NCI-H146 (cell line): ENCODE measurements at places on chromosomes 12 and 14.

GRCh38 chr14:87994974-87995373 lies 2.0 kb upstream of the GALC start:
- no peak for DNase-seq

DNA sequence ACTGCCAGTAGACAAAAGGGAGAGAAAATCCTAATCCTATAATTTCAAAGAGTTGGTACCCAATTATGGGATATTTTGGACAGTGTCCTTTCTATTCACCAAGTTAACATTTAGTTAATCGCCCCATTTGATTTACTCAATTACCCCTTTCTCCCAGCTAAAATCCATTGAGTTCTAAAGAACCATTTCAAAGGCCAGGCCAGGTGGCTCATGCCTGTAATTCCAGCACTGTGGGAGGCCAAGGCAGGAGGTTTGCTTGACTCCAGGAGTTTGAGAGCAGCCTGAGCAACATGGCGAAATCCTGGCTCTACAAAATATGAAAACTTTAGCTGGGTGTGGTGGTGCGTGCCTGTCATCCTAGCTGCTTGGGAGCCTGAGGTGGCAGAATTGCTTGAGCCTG lies 5.5 kb upstream of the GPR19 start:
- DNase-seq = peak; percentile 43

- no peak for DNase-seq
Measured at GRCh38 chr12:58916161-58916621, 4.1 kb downstream of the LRIG3 start.

- no peak for DNase-seq
Measured at GRCh38 chr12:123021688-123022604, 41.5 kb downstream of the ARL6IP4 start.

DNA sequence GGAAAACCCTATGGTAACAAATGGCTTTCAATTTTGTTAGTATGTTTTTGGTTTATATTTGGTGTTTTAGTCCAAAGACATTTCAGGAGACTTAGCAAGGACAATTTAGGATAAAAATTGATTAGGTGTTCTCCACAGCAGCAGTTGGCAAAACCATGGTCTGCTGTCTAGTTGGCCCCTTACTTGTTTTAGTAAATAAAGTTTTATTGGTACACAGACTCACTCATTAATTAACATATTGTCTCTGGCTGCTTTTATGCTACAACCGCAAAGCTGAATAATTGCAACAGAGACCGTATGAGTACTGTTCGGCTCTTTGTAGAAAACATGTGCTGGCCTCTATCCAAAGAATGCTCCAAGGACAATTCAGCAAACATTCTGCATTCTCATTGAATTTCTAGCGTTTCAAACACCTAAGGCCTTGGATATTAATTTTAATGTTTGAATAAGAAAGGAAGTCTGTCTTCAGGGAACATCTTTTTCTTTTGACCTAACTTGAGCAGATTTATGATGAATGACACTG lies 77.7 kb downstream of the CCDC92 start:
- no peak for DNase-seq

DNA sequence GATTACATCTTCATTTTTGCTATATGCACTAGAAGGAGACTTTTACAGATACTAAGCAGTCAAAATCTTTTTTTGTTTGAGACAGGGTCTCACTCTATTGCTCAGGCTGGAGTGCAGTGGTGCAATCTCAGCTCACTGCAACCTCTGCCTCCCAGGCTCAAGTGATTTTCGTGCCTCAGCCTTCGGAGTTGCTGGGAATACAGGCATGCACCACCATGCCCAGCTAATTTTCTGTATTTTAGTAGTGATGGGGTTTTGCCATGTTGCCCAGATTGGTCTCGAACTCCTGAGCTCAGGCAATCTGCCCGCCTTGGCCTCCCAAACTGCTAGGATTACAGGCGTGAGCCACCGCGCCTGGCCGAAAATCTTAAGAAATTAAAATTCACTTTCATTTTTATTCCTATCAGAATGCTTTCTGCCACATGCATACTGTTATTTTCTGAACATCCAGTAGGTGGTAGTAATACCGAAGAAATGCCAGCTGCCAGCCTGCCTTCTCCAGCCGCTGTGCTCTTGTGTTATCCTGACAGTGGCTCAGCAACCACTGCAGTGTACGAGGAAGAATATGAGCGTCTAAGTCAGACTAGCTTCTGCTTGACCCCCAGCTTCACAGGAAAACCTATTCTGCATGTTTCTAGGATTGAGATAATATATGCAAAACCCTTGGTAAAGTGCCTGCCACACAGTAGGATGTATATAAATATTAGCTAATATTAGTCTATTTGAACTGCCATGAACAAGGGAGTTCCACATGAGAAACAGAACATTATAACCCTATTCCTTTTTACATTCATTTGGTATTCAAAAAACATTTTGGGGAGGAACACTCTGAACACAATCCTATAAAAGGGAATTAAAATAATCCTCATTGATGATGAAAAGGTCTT lies 54.2 kb downstream of the RPAP3 start:
- peak; percentile 64 for DNase-seq

DNA sequence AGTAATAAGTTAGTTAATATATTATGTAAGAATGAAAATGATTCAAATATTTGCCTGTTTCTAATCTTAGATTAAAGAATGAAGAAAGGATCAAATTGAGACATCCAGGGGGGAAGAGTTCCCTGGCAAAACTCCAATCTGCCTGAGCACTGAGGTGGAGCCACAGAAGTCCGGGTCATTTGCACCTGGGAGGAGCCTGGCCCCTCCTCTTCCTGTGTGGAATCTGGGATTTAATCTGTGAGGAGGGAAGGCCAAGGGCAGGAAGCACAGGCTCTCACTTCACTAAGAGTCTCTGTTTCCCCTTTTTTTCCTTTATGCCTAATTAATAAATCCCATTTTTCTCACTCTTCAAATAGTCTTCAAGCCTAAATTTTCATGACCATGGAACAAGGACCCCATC lies 599.5 kb downstream of the FLRT2 start:
- DNase-seq = no peak

DNA sequence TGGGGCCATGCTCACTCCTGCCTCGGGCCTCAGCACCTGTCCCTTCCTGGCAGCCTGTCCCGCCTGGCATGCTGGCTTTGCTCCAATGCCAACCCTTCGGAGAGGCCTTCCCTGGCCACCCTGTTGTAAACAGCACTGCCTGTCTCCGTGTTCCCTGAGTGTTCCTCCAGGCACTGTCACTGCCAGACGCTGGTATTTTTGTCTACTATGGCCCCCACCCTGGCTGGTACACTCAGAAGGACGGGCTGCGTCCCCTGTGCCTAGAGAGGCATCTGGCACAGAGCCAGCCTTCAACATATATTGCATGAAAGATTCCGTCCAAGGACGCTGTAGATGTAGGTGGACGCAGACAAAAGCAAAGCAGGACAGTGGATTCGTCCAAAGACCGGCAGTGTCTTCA lies 2.7 kb upstream of the ASPG start:
- no peak for DNase-seq

DNA sequence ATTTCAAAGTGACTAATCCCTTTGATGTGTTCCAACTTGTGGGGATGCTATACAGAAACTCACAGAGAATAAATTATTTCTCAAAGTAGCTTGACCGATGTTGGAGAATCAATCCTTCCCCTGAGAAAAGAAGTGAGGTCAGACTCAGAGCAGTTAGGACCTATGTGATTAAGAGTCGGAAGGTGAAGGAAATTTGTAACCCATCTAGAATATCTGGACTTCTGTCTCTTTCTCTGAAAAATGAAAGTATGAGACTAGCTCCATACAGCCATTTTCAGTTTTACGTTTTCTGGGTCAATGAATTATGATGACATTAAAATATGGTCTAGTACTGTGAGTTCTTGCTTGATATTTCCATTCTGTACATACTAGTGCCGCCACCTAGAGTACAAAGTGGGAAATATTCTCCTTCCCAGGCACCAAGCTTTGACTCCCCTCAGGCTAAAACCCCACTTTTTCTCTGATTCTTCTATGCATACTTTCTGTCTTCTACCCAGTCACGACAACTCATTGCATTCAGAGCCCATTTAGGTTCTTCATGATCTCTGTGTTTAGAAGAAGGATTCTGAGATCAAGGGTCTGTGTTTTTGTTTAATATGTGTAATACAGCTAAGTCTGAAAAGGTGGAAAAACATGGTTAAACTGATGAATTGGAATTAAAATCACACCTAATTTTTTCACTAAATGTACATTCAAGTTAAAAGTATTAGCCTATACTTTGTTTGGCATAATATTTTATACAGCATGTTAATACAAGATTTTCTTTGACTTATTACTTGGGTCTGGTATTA lies 6.9 kb upstream of the NTS start:
- DNase-seq = peak; percentile 69

GRCh38 chr12:6779708-6780432 lies 7.5 kb downstream of the LAG3 start:
- no peak for DNase-seq

GRCh38 chr14:26281280-26281998 lies 316.4 kb downstream of the NOVA1 start:
- DNase-seq = peak; percentile 73
